ENCODE measurements at places on chromosomes 11 and 22.

GRCh38 chr11:57458410-57459163, 1.7 kb upstream of the RTN4RL2 start:
- DNase-seq = peak; percentile 43

- DNase-seq = no peak
Observed at GRCh38 chr11:58780578-58780977, 48.8 kb upstream of the GLYAT start.

- DNase-seq = no peak
Observed at GRCh38 chr11:64253481-64253880, 2.2 kb downstream of the PLCB3 start.

DNA sequence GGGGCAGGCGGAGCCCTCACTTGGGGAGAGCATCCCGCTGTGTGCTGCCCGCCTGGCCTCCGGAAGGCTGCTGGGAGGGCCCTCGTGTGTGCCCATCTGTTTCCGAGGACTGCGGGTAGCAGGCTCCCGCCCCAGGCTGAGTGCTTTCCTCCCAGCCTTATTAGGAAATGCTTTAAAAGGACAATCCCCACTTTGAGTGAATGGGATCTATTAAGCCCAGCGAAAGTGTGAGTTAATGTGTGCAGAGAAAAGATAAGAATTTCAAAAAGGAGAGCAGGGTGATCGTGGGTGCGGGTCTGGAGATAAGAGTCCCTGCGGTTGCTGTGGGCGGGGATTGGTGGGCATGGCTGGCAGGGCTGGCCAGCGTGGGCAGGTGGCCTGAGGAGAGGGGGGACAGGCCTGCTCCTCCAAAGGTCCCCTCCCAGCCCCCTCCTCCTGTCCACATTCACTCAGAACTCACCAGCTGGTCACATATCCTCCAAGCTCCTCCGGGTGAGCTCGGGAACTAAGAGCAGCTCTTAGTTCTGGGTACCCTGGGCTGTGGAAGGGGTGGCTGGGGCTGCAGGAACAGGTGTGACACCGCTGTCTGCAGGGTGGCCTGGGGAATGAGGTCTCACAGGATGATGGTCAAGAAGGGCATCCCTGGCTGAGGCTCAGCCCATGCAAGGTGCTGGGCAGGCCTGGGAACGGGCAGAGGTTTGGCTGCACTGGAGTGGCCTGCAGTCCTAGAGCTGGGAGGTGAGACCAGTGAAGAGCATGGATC, 1260.3 kb downstream of the BRD1 start:
- DNase-seq = no peak

DNA sequence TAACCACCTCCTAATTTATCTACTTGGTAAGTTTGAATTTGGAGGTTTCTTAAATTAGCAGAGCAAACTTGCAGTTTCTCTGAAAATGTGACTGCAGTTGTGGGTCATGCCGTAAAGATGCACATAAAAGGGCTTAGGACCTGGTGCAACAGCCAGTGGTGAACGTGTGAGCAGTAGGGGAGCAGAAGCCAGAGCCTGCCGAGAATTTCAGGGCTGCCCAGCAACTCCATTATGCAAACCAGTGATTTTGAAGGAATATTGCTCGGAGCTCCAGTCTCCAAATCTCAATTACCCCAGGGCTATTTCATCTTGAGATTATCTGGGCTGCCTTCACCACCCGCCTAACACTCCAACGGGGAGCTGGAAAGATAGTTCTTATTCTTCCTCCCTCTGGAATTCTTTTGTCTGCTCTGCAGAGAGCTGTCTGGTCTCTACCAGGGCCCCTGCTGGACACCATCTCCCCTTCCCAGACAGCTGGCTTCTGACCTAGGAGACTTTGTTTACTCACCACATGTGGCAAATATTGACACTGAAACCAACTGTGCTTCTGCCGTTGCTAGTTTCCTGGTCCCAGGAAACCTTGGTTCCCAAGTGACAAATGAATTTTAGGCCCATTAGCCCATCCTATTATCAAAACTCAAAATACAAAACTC, 93.9 kb downstream of the DSCAML1 start:
- DNase-seq = no peak

DNA sequence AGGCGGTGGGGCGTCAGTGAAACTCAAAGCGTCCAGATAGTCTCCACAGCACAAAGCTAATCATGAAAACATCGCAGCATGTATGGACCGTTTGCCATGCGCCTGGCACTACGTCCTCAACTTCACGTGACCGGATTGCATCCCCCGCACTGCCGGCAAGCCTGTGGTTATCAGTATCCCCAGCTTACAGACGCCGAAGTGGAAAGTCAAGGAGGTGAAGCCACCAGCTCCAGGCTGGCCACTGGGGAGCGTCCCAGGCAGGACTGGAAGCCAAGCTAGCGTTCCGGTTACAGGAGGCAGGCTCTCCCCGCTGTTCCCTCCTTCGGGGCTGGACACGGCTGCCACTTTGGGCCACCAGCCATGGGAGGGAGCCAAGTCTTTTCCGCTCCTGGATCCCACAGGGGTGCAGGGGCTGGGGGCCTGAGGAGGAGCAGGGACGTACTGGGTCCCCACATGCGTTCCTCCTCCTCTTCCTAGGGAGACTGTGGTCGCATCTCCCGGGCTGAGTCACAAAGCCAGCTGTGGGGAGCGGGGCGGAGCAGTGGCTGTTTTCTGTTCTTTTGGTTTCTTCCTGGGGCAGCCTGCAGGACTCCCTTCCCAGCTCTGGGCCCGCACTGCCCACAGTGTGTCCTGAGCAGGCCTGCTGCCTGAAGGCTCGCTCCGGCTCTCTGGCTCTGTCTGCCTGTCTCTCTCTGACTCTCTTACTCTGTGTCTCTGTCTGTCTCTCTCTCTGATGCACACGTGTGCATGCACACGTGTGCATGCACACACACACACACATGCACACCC, 4.3 kb upstream of the OSBPL5 start:
- peak; percentile 71 for DNase-seq

DNA sequence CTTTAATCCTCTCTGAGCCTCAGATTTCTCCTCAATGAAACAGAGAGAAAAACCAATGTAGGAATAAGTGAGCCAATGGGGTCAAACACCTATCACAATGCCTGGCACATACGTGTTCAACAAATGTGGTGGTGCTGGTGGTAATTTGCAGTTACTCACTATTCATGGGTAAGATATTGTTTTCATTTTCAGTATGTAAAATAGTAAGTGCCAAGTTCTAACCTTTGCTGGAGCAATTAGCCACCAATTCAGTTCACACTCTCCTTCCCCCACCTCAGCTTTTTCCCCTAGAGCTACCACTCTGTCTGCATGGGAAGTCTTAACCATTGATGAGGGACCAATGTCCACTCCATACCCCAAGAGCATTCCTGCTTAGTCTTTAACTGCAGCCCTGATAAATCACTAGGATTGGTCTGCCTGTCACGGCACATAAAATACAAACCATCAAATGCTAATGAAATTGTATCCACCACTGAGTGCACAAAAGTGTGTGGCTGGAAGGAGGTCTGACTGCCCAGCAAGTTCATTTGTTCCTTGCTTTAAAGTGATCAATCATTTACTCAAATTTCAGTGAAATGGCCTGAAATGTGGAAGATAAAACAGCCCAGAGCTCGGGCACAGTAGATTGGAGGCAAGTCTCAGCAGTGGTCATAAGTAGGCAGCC, 187.4 kb upstream of the API5 start:
- DNase-seq = no peak

GRCh38 chr11:10233581-10233980, 60.4 kb downstream of the SBF2 start:
- DNase-seq = no peak

DNA sequence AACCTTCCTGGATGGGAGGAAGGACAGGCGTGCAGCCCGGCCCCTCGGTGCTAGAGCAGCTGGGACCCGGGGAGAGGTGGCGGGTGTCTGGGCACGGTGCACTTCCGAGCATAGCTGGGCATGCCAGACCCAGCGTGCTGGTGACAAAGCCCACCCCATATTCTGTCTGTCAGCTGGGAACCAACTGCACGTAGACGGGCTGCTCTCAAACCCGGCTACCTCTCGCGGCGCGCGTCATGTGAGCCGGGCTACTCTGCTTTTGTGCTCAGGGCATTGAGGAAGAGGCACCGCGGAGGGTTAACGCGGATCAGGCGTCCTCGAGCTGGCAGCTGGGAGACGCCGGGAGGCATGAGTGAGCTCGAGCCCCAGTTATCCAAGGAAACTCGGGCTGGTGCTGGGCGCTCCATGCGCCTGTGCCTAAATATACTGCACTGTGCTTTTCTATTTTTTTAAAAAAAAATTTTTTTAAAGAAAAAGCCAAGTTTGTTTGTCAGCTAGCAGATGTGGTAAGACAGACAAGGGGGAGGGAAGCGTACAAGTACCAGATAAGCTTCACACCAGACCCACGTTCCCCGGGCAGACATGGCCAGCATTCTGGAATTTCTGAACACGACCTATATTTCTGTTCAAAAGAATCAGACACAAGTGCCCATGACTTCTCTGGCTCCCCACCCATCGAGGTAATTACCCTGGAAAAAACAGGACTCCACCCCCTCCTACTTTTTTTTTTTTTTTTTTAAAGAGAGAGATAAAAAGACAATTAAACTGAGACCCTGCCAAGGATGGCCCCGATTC, 425.6 kb downstream of the SHANK2 start:
- no peak for DNase-seq

DNA sequence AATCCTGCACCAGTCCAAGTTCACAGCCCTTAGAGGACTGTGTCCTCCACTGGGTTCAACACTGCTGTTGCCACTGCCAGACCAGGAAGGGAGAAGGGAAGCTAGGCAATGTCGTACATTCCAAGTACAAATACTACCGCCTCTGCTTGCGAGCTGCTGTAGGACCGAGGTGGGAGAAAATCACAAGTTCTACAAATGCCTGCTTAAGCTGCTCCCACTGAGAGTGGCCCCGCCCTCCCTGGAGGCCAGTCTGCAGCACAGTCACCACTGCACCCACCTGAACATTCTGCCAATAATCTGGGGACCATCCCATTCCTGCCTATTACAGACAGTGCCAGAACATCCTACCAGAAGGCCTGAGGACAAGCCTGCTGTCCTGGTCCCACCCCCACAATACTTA, 707.5 kb upstream of the ANO5 start:
- no peak for DNase-seq

DNA sequence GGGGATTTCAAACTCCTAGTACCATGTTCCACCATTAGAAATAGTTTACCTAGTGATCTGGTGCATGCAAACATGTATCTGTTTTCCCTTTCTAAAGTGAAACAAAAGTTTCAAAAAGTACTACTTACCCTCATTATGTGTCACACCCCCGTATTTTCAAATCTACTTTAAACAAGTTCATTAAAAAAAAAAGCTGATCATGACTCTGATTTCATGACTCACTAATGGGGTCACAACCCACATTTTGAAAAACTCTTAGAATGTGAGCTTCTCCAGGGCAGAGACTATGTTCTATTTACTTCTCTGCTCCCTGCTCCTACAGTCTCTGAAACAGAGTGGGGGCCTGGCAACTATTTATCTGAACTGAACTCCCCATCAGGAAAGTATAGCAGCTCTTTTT, 18.2 kb downstream of the CHRM1 start:
- DNase-seq = no peak

GRCh38 chr11:120928627-120929026, 95.3 kb upstream of the TBCEL start:
- no peak for DNase-seq

- DNase-seq = no peak
Observed at GRCh38 chr11:71282581-71283351, 30.4 kb upstream of the SHANK2 start.

DNA sequence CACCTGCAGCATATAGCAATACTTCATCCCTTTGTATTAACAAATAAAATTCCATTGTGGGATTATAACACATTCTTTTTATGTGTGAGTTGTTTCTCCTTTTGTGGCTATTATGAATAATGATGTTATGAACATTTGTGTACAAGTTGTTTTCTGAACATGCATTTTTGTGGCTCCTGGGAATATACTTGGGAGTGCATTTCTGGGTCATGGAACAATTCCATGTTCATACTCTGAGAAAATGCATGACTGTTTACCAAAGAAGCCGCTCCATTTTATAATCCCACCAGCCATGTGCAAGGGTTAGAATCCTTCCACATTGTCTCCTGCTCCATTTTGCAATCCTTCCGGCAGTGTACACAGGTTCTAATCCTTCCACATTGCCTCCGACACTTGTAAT, 713.8 kb downstream of the TBC1D22A start:
- DNase-seq = no peak

GRCh38 chr11:11661326-11662040, 39.7 kb upstream of the GALNT18 start:
- DNase-seq = no peak

GRCh38 chr11:16799221-16799620, 60.8 kb downstream of the C11orf58 start:
- DNase-seq = peak; percentile 36

DNA sequence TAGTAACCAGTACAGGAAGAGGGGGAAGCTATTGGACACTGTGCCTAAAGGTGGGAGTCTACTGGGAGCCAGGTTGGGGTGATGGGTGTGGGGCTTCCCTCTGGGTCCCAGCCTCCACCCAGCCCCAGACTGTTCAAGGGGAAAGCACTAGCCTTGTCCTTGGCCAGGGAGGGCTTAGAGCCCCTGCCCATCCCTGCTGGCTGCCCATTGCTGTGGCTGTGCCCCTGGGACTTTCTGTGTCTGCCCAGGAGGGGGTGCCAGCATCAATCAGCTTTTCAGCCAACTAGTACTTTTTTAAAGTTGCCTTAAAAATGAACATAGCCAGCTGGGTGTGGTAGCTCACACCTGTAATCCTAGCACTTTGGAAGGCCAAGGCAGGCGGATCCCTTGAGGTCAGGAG, 19.9 kb downstream of the INCENP start:
- no peak for DNase-seq

GRCh38 chr11:46026606-46027293, 94.5 kb downstream of the PHF21A start:
- no peak for DNase-seq

GRCh38 chr11:132665205-132665604, 867.1 kb downstream of the OPCML start:
- DNase-seq = no peak

- no peak for DNase-seq
Observed at GRCh38 chr11:110827276-110827675, 115.0 kb upstream of the ARHGAP20 start.

DNA sequence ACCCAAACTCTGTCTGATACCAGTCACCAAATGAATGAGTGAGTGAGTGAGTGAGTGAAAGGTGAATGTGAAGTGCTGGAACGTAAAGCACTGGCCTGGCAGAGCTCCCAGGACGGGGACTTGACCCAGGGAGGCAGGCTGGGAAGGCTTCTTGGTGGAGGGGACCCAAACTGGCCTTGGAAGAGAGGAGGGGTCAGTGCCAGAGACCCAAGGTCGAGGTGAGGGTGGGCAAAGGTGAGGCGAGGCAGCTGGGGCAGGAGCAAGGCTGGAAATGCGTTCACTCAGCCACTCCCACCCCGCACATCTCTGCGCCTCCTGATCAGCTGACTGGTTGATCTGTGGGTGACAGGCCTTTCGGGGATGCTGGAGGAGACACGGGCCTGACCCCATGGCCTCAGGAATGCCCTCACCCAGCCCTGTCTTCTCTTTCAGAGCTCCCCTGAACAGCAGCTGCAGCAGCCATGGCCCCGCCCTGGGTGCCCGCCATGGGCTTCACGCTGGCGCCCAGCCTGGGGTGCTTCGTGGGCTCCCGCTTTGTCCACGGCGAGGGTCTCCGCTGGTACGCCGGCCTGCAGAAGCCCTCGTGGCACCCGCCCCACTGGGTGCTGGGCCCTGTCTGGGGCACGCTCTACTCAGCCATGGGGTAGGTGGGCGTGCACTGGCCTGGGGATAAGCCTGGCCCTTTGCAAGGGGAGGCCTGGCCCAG, 7.6 kb downstream of the TSPO start:
- DNase-seq = no peak

- no peak for DNase-seq
Observed at GRCh38 chr11:59078435-59078834, 7.7 kb upstream of the GLYATL1B start.

GRCh38 chr22:18056807-18057474, 20.8 kb upstream of the PEX26 start:
- DNase-seq = peak; percentile 12

- DNase-seq = peak; percentile 47
Observed at GRCh38 chr11:115500547-115501501, 3.4 kb downstream of the CADM1 start.
